ENCODE measurements at places on chromosomes 4 and X.

DNA sequence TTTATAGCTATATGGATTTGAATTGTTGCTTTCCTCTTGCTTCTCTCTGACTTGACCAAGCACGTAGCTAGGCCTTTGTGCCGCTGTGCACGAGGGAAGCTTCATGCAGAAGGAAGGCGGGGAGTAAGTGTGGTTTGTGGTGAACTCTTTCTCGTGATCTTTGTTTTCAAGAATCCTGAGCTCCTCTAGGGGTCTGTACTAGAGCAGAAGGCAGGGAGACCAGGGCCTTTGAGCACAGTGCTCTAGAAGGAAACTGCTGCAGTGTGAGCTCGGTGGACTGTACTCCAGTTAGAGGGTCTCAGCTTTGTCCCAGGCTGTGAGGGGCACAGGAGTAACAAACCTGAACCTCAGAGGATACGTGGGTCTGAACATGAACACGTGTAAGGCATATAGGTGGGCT is 49.0 kb downstream of the AGA start:
- DNase-seq = no peak

DNA sequence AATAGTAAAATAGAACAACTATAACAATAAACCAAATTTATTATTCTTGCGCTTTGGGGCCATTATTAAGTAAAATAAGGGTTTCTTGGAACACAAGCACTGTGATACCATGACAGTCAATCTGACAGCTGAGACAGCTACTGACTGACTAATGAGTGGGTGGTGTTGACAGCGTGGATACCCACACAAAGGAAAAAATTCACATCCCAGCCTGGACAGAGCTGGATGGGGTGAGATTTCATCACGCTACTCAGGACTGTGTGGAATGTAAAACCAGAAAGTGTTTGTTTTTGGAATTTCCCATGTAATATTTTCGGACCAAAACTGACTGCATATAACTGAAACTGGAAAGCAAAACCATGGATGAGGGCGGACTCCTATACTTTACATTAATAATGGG is 48.8 kb downstream of the IGFBP7 start:
- no peak for DNase-seq

DNA sequence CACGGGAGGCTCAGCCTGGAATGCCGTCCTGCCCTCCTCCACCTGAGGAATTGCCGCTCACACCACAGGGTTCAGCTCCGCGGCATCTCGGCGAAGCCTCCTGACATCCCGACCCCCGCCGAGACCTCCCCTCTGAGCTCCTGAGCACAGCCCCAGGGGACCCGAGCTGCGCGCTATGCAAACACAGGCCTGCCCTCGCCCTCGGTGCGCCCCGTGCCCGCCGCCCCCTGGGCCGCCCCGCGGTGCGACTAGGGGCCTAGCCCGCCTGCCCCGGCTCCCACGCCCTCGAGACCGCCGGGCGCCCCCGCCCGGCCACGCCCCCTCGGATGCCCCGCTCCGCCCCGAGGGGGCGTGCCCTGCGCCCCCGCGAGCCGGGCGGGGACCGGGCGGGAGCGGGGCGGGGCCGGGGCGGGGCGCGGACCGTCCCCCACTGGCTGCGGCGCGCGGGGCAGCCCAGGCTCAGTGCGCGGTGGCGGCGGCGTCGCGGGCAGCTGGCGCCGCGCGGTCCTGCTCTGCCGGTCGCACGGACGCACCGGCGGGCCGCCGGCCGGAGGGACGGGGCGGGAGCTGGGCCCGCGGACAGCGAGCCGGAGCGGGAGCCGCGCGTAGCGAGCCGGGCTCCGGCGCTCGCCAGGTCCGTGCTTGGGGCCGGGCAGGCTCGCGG is at the start of gene FGFR3:
Gene FGFR3 (plus strand): TSS at position 462 of the 664 bp plus-strand sequence. CDS start 642 bp downstream, outside the sequence.
- DNase-seq = peak; percentile 99

GRCh38 chrX:50988649-50989048 is 78.1 kb downstream of the BMP15 start:
- DNase-seq = peak; percentile 29

- peak; percentile 76 for DNase-seq
Observed at GRCh38 chrX:110944311-110944750, 148.7 kb upstream of the CHRDL1 start.

- no peak for DNase-seq
Observed at GRCh38 chrX:131045726-131046125, 12.4 kb upstream of the ARHGAP36 start.

DNA sequence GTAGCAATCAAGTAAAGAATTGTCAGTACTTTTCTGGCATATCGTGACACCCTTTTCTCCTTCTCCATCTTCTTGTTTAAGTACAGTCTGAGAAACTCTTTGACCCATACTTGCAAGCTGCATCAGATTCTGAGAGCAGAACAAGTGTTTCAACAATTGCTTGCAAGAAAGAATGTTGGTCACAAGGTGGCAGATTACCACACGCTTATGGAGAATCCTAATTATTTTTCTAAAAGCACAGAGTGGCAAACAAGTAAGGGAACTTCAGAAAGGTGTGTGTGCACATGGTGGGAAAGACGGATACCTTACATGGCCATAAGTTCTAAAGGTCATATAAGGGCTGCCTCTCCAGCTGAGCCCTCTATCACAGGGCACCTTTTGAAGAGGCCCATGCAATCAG is 136.4 kb upstream of the FGF13 start:
- no peak for DNase-seq

DNA sequence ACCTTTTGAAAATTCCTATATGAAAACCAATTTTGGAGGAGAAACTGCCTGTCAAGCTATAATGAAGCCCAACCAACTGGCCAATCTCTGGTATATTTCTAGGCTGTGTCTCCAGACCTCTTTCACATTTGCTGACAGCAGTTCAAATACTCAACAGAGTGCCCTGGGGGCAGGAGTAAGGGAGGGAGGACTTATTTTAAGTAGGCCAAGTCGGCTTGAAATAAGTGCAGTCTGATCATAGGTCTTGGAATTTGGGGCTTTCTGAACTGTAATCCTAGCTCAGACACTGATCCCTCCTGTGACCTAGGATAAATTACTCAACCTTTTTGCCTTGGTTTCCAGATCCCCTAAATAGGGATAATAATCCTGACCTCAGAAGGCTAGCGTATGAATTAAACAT is 59.4 kb upstream of the SLC7A11 start:
- DNase-seq = no peak

GRCh38 chrX:275476-275966 is 5.7 kb upstream of the PLCXD1 start:
- DNase-seq = no peak

GRCh38 chrX:150364347-150365050 is 1.4 kb downstream of the MAMLD1 start:
- DNase-seq = peak; percentile 59

DNA sequence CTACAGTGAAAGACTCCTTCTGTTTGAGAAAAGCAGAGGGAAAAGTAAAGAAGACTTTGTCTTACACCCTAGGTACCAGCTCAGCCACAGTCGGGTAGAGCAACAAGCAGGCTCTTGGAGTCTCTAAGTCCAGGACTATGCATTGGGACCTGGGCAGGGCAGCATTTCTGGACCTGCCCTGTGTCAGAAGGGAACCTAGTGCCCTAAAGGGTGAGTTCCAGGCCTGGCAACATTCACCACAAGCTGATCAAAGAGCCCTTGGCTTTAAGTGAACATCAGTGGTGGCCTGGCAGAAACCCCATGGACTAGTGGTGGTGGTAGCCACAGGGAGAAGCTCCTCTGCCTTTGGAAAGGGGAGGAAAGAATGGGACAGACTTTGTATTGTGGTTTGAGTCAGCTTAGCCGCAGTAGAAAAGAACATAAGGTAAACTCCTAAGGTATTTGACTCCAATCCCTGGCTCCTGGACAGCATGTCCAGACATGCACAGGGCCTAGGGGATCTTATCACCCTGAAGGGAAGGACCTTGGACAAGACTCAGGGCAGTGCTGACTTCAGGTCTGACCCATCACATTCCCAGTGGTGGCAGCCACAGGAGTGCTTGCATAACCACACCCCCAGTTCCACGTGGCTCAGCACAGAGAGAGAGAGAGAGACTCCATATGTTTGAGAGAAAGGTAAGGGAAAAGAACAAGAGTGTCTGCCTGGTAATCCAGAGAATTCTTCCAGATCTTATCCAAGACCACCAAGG is 32.6 kb downstream of the CCDC158 start:
- no peak for DNase-seq

DNA sequence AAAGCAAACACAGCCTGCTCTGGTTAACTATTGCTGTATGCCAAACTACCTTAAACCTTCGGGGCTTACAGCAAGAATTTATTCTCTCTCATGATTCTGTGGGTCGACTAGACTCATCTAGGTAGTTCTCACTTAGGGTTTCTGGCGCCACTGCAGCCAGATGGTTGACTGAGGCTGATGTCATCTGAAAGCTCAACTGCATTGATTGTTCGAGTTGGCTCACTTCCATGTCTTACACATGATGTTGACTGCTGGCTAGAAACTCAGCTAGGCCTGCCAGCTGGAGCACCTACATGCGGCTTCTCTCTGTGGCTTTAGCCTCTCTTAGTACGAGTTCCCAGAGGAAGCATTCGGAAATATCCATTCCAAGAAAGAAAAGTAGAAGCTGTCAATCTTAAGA is 103.2 kb downstream of the SRPX start:
- DNase-seq = no peak

DNA sequence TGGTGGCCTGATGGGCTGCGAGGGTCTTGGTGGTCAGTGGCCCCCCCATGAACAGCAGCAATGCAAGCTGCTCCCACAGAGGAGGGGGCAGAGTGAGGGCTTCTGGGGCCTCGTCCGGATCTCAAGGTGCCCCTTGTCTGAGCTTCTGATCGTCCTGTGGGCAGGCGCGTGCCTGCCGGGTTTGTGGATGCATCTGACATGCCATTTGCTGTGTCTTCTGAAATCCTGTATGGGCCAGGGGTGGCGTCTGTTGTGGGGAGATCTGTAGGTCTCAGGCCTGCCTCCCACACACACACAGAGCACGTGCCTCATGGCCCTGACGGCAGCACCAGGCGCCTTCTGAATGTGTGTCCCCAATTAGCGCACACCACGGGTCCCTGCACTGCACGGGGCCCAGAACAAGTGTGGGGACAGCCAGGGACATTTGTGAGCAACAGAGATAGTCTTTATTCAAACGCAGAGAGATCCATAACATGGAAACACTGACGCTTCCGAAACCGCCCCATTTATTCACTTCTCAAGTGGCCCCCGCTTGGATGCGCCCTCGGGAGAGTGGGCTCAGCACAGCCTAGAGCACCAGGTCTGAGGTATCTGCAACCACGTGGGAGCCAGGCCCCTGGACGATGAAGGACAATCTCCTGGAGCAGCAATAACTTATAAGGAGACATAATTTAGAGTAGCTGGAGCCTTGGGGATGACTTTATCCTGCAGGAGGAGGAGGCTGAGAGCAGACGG is 5.7 kb downstream of the SPON2 start:
- DNase-seq = no peak

- DNase-seq = no peak
Observed at GRCh38 chr4:17664755-17665154, 50.3 kb downstream of the MED28 start.

- no peak for DNase-seq
Observed at GRCh38 chr4:127832585-127832984, 48.1 kb upstream of the PLK4 start.

DNA sequence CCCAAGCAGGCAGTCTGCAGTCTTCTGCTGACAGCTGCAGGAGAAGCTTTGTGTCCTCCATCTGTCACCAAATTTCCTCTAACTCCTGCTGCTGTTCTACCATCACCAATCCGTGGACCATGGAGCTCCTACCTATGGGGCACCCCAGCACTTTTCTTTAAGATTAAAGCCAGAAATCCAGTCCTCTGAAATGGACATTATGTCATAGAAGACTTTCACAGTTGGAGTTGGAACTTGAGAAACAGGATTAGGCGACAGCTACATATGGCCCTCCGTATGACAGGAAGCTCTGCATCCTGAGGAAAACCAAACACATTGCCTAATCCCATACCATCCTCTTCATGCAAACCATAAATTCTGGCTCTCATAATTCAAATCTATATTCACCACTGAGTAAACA is 470.6 kb upstream of the GALNTL6 start:
- no peak for DNase-seq

- no peak for DNase-seq
Observed at GRCh38 chrX:17564689-17565409, 172.4 kb upstream of the SCML1 start.

DNA sequence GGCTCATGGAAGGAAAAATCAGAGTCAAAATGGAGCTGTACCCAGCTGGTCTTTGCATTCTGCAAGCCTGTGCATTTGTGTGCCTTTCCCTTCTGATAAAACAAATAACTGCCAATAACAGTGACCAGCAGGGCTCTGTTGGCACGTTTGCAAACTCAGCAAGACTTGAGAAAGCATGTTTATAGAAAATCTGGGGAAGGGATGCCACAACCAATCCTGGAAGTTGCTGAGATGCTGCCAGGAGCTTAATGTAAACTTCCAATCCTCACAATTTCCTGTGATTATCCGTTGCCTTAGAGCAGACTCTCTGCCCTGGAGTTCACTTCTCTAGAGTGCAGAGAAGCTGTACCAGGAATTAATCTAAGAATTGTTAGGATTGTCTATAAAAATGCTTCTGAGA is 6.9 kb upstream of the ANXA3 start:
- no peak for DNase-seq

DNA sequence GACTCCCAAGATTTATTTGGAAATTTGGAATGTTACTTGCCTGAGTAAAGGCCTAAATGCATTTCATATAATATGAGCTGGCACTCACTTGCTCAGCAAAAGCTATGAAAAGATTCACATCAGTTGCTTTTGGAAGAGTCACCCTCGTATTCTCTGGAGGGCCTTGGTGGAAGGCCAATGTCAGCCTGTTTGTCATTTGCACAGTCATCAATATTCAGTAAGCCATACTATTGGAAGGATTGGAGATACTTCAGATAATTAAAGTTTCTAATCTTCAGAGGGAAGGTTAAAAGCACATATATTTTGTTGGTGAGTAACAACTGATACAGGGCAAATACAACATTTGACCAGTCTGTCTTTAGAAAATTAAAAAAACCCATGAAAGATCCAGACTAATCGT is 36.6 kb downstream of the VCX3A start:
- DNase-seq = no peak

DNA sequence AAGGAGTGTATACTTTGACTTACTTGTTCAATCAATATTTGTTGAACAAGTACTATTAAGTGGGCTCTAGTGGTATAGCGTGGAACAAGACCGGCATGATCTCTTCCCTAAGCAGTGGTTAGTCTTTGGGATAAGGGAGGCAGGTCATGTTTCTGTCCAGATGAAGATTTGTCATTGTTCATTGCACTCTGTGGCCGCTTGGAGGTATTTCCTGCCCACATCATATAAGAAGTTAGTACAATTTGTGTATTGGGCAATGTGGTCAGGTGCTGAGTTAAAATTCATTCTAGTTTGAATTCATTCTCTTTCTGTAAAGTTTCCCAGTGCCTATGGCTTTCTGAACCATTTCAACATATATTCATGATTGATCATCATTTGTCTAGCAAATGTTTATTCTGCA is 101.1 kb upstream of the SHISA3 start:
- DNase-seq = no peak

GRCh38 chr4:174282836-174283506 is 496 bp downstream of the FBXO8 start:
- DNase-seq = peak; percentile 80

- DNase-seq = no peak
Observed at GRCh38 chrX:114038358-114038757, 545.5 kb upstream of the HTR2C start.

All from SK-N-SH (cell line).